Kidney epithelial cell (primary cell): ENCODE measurements at places on chromosomes 12 and 14.

DNA sequence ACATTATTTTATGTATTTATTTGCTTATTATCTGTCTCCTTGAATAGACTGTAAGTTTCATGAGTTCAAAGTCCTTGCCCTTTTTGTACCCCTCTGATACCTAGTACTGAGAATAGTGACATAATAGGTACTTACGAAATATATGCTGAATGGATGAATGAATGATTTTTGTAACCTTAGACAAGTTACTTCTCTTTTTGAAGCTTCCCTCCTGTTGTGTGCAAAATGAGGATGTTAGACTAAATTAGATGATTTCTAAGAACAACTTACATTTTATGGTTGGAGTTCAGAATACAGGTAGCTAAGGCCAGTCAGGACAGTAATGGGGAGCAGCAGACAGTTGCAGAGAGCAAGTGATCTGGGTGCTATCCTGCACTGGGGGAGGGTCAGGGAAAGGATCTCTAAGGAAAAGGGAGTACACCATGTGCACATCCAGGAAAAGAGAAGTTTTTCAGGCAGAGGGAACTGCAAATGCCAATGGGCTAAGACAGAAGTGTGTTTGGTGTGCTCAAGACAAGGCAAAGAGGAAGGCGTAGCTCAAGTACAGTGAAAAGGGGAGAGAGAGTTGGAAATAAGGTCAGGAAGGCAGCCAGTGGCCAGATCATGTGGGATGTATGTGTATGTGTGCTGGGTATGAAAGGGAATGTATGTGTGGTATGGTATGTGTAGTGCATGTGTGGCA lies 59.4 kb upstream of the AMIGO2 start:
- no peak for DNase-seq

GRCh38 chr12:31324116-31324844 lies 1.7 kb downstream of the SINHCAF start:
- DNase-seq = no peak

GRCh38 chr12:96053476-96054243 lies 18.3 kb upstream of the LTA4H start:
- no peak for DNase-seq

DNA sequence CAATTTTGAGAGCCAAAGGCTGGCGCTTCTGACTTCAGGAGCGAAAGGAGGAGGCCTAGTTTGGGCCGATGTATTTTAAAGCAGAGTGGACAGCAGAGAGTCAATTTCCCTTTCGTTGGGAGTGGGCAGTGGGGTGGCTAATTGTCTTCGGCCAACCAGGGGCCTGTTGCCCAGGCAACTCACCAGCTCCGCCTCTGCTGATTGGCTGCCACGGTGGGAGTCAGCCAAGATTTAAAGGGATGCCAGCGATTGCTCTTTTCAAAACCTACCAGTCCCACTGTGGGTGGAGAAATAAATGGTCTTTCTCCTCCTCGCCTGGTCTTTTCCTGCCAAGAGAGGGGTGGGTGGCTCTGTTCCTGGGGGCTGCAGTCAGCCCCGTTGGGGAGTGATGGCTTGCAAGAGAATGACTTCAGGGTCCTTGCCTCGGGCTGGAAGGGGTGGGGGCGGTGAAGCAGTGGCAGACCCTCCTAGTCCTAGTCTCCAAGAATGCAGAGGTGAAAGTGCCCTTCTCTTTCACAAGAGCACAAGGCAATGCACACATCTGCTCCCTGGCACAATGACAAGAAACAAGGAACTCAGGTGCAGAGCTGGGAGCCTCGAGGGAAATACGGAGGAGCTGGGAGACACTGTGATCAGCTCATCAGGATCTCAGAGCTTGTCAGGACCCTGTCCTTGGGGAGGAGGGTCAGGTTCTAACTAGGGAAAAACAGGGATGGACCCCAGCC lies 37.7 kb downstream of the RASAL1 start:
- DNase-seq = no peak

DNA sequence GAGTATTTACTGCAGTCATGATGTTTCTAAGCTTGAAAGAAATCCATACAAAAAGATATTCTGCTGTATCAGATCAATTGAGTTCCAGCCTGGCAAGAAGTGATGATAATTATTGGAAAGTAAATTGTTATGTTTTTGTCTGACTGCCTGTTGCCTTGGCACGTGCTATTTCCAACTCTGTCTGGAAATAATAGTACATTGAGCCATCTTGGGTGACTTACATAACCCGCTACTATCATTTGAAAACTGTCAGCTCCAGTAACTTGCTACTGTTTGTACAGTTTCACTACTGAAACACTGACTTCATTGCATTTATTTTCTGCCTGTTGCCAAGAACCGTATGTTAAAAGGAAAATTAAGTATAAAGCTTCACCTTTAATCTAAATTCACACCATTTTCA lies 318.6 kb downstream of the ITPR2 start:
- no peak for DNase-seq

DNA sequence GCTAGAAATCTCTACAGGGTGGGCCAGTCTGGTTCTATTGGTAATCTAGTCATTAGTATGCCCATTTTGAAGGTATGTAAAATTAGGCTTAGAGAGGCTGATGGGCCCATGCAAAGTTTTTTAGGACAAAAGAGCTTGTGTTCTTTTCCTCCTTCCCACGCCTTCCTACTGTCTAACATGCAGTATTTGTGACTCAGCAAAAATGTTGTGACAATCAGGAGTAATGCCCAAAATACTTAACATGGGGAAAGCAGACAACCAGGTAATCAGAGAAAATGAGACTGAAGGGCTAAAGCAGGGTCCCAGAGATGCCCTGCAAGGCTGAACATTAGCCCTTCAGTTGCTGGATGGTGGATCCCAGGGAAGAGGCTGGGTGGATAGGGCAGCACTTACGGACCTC lies 437.9 kb downstream of the BCL11B start:
- DNase-seq = no peak

GRCh38 chr14:71618716-71619115 lies 313.5 kb upstream of the RGS6 start:
- no peak for DNase-seq

- no peak for DNase-seq
These were observed 104.3 kb upstream of the TMCC3 start for GRCh38 chr12:94754653-94755052.

DNA sequence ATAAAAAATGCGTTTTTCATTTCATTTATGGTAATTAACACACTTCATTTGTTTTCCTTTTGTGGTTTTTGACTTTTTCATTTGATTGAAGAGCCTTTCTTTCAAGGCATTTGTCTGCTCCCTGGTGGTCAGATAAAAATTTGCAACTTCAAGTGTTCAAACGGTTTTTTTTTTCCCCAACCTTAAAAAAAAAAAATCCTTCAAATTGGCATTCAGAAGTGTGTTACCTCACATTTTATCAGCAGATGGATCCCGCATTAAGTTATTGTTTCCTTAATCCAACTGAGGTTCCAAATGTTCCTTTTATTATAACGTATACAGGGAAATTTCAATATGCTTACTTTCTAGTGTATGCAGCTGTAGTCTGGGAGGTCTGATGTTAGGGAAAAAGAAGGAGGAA lies 47.2 kb downstream of the MYF5 start:
- DNase-seq = no peak

- DNase-seq = no peak
These were observed 2.8 kb upstream of the TSPAN8 start for GRCh38 chr12:71160585-71160984.

GRCh38 chr12:123683964-123684363 lies 13.1 kb downstream of the TCTN2 start:
- DNase-seq = no peak

- no peak for DNase-seq
These were observed 61.3 kb downstream of the ZNF664 start for GRCh38 chr12:124034297-124034696.

- DNase-seq = no peak
These were observed 1149.1 kb downstream of the VRK1 start for GRCh38 chr14:97946240-97946639.

DNA sequence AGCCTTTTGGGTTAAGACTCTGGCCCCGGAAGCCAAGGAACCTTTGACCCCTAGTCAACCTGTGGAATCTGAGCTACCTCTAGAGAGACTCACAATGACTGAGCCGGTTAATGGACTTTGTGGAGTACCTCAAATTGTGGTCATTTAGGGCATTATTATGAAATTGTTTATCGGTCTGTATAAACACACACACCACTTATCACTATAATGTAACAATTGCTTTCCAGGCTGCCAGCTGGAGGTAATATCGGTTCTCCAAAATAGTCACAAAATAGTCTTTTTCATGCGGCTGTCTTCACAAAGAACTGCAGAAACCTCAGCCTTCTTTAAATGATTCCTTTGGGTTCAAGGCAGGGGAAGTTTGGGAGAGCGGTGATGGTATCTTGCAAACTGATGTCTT lies 144.2 kb downstream of the DACT1 start:
- no peak for DNase-seq

DNA sequence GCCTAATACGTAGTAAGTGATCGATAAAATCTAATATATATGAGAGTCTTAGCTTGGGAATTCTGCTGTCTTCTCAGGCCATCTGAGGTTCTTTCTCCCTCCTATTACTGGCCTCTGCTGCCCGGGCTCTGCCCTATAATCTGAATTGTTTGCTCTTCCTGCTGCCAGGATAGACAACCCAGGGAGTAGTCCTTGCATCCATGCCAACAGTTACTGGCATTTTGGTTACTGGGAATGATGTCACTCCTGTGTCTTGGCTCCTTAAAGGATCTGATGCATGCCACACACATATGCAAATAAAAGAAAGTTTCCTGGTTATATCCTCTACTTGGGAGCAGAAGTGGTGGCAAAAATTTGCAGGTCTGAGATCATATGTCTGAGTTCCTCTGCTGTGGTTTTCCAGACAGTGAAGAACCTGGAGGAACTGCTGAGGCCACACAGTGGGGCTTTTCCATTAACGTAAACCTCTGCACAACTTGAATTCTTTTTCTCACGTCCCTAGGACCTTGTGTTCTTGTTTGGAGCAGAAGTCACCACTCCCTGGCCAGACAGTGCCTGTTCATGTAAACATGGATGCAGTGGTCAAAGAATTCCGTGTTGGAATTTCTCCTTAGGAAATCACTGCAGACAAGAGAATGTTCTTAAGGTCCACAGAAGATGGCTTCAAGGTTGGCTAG lies 320.6 kb upstream of the TBX3 start:
- DNase-seq = no peak

GRCh38 chr14:22492622-22493542 lies 96.1 kb downstream of the DAD1 start:
- DNase-seq = no peak

DNA sequence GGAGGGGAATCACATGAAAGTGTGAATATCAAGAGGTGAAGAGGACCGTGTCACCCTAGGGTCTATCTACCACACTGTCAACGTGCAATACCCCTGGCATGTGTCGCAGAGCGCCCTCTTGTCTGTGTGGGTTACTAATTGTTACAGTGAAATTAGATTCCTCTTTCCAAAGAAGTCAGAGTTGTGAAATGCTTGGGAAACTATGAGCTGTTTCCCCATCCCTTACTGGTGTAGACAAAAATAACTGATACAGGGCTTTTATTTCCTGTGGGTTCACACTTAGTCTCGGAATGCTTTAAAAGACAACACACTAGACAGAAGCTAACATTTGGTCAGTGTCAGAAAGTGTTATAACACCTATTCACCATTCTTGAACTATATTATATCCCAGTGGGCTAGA lies 597.3 kb downstream of the NRXN3 start:
- DNase-seq = no peak

DNA sequence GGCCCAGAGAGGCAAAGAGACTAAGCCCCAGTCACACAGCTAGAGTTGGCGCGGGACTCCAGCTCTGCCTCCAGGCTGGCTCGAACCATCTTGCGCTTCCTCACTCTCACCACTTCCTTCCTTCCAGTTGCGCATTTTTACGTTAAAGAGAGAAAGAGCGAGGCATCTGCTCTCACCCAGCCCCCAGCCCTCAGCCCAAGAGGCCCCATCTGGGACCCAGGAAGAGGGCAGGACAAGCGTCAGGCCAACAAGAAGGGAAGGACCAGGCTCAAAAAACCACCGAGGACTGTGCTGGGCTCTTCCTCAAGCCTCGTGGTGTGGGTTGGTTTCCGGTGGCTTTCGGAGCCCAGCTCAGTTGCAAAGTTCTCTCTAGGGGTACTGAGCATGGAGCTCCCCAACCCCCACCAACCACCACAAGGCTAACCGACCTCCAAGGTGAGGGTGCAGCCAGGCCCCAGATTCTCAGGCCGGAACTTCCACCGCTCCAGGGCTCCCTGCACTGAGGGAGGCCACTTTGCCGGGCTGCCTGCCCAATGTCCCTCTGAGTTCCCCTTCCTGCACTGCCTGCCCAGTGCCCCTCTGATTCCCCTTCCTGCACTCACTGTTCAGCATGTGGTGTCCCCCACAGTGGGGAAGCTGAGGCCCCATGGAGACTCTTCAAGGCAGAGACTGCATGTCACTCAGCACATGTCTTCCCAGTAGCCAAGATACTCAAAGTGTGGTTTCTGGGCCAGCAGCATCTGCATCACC lies 35.9 kb downstream of the TESC start:
- no peak for DNase-seq

DNA sequence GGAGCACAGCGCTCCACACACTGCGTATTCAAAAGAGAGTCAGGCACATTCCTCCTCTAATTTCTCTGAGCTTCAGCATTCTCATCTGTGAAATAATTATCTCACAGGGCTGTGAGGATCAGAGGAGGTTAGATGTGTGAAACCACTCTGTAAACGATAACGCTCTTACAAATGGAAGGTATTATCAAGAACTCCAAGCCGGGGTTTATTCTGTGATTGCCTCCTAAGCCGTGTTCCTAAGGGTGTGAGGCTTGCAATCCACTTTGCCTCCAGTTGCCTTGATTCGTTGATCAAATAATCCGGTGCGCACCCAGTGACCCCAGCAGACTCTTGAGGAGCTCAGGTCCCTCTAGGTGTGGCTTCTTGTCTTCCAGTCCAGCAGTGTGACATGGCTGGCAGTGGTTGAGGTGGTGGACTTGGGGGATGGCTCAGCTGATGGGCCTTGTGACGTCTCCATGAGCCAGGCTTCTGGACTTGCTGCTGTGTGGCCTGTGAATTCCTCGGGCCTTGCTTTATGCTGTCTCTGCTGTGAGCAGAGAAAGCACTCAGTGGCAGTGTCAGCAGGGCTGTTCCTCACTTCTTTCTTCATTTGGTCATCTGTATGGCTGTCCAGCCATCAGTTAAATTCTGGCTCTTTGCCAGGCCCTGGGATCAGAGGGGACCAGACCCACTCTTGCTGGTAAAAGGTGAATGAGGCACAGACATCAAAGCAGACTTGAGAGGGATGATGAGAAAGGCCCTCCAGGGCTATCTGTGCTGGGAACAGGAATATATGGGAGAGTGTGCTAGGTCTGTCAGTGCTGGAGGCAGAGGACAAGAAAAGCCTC lies 71.0 kb downstream of the SLC25A47 start:
- no peak for DNase-seq

DNA sequence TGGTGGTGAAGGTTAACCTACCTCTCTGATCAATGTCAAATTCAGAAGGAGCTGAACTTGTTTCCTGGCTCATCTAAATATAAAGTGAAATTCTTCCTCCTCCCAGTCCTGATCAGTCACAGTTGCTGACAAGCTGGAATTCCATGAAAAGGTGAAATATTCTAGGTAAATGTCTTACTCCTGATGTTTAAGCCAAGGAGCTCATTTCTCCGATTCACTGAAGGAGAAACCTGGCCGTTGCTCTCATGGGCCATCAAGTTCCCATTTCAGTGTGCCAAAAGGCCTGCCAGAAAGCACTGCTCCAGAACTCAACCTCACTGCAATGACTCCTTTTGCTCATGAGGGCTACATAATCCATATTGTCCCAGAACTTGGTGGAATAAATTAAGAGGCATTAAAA lies 707.5 kb downstream of the GALC start:
- DNase-seq = no peak
